ENCODE measurements at places on chromosomes 7 and 10. TPM values are rescaled to one million over a fixed set of nuclear protein-coding genes. Genes with fewer than 3 reads are reported as not detected.

Gene NME8
- not detected for total RNA-seq

Gene ZNF804B
- total RNA-seq = not detected

Gene FLNC
- 6.9 TPM for total RNA-seq

Gene TMEM139
- 46.6 TPM for total RNA-seq

Gene CYP2W1
- 0.47 TPM for total RNA-seq

Gene NPTX2
- total RNA-seq = 2.2 TPM

Gene LRRC61
- 11.8 TPM for total RNA-seq

Gene RBP3
- total RNA-seq = not detected

Gene CROT
- total RNA-seq = 23.6 TPM

Gene PLPP4
- not detected for total RNA-seq

Gene CCDC126
- 7.3 TPM for total RNA-seq

Gene PRLHR
- not detected for total RNA-seq

Gene ACHE
- 41.4 TPM for total RNA-seq

Gene DEPP1
- 19.0 TPM for total RNA-seq

Gene KCND2
- total RNA-seq = 0.09 TPM

Gene OR2A42
- total RNA-seq = 0.32 TPM

Gene DDX50
- total RNA-seq = 40.6 TPM

Gene CH25H
- 0.84 TPM for total RNA-seq

Gene BHLHA15
- 2.8 TPM for total RNA-seq

Gene WNT8B
- total RNA-seq = not detected

Gene LBX1
- total RNA-seq = not detected

Gene PON1
- not detected for total RNA-seq

Gene EN2
- not detected for total RNA-seq

Gene SFTPA1
- 1.0 TPM for total RNA-seq

Gene ATOH7
- total RNA-seq = 0.53 TPM

Gene SYT15
- total RNA-seq = 1.4 TPM

Gene MTG1
- total RNA-seq = 52.7 TPM

Gene PILRA
- total RNA-seq = 15.9 TPM

Gene NCF1
- 8.3 TPM for total RNA-seq

Gene SPDYE2B
- not detected for total RNA-seq

Gene MALRD1
- total RNA-seq = 0.41 TPM

Gene PPP1R9A
- 17.8 TPM for total RNA-seq

Gene SPDYE5
- 0.17 TPM for total RNA-seq

Gene EVX1
- 2.7 TPM for total RNA-seq

Gene MARVELD1
- total RNA-seq = 30.7 TPM

Gene SGCE
- total RNA-seq = 70.2 TPM

Gene TMEM130
- 0.22 TPM for total RNA-seq

Gene AGK
- 17.6 TPM for total RNA-seq

Gene GPR26
- total RNA-seq = not detected

Gene IFIT1B
- total RNA-seq = not detected

Gene AGMO
- total RNA-seq = 1.3 TPM

Gene PDK4
- total RNA-seq = 50.6 TPM

Gene RHOBTB1
- 6.9 TPM for total RNA-seq

Gene HACD1
- 2.8 TPM for total RNA-seq

Gene RASSF4
- total RNA-seq = 20.0 TPM

Gene CFAP69
- total RNA-seq = 7.2 TPM

Gene CALHM3
- total RNA-seq = not detected

Gene RBM20
- 2.0 TPM for total RNA-seq

Gene AGAP3
- total RNA-seq = 50.6 TPM

Gene HOXA6
- total RNA-seq = 20.2 TPM

Gene ACTR3C
- total RNA-seq = 30.2 TPM

Gene GIMAP2
- 8.3 TPM for total RNA-seq

Gene TMEM213
- not detected for total RNA-seq

Gene ANLN
- 3.8 TPM for total RNA-seq
